ENCODE measurements at places on chromosomes 11 and 22.

DNA sequence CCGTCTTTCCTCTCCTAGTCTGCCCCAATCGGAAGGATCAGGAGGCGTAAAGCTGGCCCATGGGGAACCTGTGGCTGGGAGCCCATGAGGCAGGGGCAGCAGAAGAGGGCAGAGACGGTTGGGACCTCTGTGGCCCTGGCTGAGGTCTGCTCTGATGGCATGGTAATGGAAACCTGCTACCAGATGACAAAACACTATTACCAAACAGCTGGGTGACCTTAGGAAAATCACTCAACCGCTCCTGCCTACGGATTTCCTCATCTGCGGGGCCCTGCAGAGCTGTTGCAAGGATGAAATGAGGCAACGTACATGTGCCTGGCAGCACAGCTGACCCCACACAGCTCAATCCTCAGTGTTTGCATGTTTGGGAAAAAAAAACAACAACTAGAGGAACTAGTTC is 4.6 kb downstream of the AP5B1 start:
- DNase-seq: no peak

DNA sequence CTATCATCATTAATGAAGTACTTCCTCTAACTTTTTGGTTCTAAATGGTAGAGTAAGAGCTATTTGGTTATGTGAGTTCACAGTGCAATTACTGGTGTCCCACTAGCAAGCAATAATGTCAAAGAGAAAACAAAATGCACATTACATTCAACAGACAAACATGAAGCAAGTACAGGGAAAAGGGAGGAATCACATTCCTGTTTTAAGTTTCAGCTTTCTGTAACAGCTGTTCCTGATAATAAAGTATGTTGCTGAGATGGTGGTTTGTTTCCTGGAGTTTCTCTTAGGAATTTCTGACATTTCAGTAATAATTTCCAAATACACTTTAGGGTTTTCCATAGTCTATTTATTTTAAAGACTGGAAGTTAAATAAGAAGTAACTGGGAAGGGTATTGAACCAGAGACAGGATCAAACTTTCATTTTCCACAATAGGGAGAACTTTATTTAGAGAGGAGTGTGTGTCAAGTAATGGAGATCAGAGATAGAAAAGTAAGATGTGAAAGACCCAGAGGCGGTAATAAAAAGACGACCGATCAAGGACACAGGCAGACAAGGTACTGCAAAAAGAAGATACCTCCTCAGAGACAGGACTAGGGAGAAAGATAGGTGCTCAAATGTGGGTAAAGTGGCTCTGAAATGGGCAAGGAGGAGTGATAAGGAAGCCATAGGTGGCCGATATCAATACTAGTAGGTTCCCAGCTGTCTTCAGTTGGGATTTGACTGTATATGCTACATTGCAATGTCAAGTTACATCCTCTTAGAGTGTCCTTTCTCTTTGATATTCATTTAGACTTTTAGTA is 20.8 kb upstream of the CLNS1A start:
- DNase-seq: no peak

DNA sequence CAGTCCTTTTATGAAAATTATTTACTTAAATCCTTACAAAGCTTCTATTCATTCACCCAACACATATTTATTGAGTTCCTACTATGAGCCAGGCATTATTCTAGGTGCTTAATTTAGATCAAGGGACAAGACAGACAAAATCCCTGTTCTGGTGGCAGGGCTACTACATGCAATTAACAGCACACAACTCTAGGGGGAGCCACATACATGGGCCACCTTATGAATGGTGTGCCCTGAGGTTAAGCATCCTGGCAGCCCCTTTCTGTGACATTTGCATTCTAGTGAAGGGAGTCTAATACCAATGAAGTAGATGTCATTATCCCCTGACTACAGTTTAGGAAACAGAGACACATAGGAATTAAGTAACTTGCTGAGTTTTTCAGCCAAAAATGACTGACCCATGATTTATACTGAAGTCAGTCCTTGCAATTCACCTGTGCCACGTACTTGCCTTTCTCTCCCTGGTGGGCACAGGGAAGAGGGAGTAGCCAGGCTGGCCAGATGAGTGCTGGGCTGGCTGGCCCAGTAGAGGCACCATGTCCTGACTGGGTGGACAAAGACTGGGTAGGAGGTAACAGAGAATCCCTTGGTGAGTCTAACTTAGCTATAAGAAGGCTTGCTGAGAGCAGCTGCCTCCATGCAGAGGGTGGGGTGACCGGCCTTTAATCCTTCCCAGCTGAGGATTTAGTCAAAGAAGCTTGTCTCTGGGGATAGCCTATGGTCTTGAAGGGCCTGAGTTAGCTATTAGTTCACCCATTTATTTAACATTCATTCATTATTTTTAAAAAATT is 52.0 kb upstream of the ELF5 start:
- no peak for DNase-seq

- peak; percentile 49 for DNase-seq
These were observed at the start of gene GAS2L1 for GRCh38 chr22:29306175-29306834. Gene GAS2L1, plus strand, starts transcription at chr22:29306650. Its CDS starts 1,456 bp downstream, at chr22:29308106.

- no peak for DNase-seq
These were observed 263.6 kb downstream of the BRD1 start for GRCh38 chr22:49564054-49564453.

DNA sequence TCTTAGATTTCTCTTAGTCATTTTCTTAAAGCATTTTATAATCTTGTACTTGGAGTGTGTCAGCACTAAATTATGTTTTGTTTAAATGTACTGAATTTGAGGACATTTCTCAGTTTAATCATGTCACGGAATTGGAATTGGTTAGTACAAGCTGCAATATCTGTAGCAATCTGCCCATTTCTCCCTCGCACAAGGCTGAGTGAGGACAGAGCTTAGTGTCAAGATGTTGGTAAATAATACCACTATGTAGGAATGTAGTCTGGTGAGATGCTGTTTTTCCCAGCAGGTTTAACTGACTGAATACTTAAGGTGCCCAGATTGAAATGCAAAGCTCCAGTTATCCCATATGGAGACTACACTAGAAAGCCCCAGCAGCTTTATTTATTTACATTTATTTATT is 30.6 kb downstream of the SREBF2 start:
- DNase-seq: no peak

- DNase-seq: no peak
These were observed 8.0 kb upstream of the OR52J3 start for GRCh38 chr11:5038341-5038740.

DNA sequence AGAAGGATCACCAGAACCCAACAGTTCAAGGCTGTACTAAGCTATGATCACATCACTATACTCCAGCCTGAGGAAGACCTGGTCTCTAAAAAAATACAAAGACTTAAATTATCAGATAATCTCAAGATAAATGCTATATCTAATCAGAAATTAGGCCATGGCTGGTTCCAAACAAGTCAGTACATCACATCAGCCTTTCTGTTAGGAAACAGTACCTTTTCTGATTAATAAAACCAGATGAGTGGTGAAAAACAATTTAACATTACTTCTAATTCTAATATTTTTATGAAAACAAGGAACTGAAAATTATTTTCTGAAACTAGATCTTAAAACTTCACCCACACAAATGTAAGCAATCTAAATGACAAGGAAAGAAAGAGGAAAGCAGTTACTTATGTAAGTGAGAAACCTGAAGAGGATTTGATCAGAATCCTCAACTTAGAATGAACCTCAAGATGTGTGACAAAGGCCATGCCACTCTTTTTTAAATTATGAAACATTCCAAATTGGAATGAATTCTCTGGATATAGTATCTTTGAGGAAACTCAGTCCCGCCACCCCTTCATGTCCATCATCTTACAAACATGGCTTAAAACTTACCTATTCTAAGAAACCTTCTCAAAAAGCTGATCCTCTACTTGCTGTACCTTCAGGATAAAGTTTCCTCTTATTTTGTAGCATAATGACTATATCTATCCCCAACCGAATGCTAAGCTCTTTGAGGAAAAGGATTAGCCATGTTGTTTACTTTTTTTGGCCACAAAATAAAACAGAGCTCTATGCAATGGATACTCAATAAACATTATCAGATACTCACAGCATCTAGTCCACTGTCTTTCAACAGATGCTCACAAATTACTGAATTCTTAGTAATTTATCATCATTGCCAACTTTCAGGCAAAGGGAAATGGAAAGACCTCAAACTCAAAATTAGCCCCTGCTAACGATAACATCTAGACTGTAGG is 132.0 kb downstream of the MRTFA start:
- no peak for DNase-seq

GRCh38 chr22:32339190-32340012 is 18.3 kb upstream of the RFPL3 start:
- DNase-seq: no peak

DNA sequence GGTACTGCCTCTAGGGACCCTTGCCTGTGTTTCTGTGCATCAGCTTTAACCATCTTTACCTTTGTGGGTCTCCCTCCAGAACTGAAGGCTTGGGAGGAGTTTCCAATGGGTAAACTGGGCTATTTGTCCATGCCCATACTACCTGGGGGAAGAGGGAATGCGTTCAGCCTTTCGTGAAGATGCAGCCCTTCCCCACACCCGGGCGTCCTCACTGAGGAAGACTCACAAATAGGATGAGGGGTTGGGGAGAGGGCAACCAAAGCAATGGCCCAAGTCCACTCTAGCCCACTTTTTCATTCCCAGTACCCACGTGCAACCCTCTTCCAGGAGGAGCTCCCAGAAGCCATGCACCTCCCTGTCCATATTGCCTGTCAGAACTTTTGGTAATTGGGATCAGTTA is 61.8 kb upstream of the ADA2 start:
- DNase-seq: no peak

- no peak for DNase-seq
These were observed 222.6 kb upstream of the CCDC90B start for GRCh38 chr11:83508804-83509203.

DNA sequence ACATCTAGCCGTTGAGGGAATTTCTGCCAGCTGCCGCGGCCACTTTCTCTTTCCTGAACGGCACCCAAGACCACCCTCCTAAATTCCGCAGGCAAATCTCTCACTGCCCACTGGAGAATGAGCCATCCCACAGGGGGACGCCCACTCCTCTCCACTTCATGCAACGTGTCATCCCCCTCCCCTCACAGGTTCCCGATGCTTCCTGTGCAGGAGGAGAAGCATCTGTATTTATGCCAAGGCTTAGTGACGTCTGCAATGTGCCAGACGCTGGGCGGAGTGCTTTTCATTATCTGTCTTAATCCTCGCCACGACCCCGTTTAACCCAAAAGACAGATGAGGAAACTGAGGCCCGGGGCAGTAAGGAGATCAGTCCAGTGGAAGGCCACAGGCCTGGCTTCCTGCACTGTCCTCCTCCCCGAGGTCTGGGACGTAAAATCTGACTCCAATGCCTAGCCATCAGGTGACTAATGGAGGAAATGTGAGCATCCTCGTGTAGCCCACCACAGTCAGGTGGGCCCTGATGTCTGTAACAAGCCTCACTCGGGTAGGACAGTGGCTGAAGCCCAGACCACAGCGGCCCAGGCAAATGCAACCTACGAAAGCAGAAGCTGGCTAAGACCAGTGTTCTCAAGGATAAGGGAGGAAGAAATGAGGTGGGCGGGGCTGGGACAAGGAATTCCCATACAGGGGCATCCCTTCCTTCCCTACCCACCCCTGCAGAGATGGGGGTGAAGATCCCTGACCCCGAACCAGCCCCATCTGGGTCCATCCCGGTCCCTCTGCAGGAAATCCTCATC is 23.1 kb downstream of the MN1 start:
- DNase-seq: no peak

DNA sequence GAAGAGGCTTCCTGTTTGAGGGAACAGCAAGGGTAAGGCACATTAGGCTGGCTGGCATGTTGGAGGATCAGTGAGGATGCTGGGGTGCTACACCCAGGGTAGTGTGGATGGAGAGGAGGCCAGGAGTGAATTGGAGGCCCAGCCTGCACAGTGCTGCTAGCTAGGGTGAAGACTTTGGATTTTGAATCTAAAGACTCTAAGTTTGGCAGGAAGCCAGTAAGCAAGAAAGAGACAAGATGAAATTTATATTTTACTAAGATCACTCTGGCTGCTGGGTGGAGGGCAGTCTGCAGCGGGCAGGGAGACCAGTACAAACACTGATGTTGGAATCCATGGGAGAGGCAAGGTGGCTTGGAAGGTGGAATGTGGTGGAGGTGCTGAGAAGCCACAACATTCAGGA is 43.6 kb downstream of the TSPAN18 start:
- no peak for DNase-seq

DNA sequence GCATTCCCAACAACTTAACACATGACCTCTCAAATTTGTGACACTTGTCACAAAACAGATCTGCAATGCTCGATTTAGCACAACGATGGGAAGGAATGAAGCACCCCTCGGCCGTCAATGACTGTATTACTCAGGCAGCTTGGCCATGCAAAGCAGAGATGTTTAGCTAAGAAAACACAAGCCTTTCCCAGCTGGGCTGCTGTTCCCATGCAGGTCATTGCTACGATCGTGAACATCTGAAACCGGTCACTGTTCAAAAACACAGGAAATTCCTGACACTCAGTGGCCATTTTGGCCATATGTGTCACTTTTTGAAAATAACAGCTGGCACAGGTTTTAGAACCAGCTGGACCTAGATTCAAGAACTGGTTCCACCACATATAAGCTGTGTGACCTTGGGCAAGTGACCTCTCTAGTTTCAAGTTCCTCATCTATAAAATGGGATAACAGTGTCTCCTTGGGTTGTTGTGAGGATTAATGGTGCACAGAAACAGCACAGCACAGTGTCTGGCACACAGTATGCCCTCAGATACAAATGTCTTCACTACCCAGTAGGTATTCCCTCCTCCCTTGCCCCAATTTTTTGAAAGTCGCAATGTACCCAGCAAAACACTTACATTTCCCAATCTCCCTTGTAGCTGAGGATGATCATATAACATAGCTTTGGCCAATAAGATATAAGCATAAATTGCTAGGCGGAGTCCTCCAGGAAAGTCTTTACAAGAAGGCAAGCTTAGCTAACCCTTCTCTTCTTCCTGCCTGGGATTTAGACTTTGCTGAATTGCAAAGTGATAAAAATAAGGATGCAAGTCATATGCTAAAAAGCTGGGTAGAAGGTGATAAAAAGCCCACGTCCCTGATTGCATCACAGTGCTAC is 93.1 kb downstream of the C11orf58 start:
- DNase-seq: no peak

DNA sequence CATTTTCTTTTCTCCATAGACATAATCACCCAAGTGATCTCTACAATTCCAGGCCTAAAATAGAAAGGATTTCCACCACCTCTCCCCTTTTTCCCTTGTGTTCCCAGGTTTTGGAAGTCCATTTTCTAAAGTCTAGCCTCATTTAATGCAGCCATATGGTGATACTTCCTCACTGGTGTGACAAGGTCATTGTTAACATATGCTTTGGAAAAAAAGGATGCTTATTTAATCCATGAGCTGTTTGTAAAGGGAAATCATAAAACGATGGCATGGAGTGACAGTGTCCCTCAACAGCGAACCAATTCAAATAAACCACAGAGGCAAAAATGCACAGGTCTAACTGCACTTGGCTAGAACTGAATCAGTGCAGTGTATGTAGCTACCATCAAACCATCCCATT is 26.6 kb downstream of the GRIA4 start:
- no peak for DNase-seq

- peak; percentile 32 for DNase-seq
These were observed 51.0 kb upstream of the IGLL5 start for GRCh38 chr22:22836635-22837034.

DNA sequence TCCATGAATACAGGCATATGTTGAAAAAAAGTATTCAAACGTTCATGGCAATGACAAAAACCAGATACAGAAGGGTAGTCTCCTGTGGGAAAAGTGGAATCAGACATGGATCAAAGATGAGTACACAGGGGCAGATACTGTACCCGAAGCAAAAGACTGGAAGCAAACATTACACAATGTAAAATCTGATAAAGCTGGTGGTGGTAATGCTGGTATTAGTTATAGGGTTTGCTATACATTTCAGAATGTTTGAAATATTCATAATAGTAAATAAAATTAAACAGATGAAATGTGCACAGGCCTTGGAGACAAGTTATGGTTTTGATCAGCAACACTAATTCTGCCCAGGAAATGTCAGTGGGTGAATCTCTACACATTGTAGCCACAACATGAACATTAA is 607.6 kb downstream of the SOX6 start:
- DNase-seq: no peak
